ENCODE measurements at places on chromosomes 7 and 10.

DNA sequence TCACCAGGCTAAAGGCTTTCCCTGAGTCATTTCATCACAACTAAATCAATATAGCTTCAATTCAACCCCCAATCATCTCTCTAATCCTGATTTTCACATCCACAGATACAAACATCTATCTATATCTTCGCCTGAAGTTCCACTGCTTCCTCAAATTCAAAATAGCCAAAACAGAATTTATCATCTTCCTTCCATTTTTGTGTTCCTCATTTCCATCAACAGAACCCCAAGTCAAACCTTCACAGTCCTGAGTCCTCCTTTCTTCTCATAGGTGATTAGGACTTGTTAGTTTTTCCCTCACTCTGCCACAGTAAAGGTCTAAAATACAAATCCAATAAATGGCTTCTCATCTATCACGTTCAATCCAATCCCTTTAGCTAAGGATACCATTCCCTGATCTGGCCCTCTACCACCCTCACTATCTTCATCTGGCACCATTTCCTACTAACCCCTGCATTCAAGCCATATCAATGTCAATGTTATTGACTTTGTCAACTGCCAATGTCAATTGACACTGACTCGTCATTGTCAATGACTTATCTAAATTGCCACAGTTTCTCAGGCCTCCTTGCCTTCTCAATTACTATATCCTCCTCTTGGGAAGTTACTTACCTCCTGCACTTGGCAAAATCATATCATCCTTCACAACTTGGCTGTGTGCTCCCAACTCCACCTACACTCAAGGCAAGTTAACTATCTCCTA is 2.6 kb downstream of the HYCC1 start:
- no peak for DNase-seq

DNA sequence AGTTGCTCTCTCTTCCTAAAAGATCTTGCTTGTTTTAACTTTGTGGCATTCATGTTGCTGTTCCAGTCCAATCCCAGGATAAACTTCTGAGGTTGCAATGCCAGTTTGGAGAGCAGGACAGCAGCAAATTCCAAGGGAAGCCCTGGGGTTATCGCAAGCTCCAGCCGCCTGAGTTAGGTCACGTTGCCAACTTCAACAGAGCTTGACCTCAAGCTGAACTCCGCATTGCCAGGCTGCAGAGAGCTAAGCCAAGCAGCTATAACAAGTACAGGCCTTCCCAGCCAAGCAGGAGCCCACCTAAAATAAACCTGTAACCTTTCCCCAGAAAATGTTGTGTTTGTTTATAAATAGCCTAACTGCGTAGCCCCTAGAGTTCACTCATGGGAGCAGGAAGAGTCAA is 138.9 kb upstream of the LYZL1 start:
- no peak for DNase-seq

- DNase-seq = no peak
These were observed 53.9 kb downstream of the SYPL1 start for GRCh38 chr7:106057962-106058927.

DNA sequence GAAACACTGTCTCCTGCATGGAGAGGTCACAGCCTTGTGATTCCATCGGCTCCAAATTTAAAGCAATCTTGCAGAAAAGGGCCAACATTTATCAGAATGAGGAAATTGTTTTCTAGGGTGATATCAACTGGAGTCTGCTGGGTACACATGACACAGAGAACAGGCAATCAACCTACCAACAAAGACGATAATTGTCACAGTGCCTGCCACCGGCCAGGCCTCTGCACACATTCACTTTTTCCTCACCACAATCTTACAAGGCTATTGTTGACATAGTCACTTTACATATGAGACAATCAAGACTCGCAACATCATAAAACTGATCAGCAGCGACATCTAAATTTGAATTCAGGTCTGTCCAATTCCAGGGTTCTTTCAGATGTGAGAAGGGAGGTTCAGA is 189.4 kb downstream of the KCNMA1 start:
- no peak for DNase-seq

GRCh38 chr7:78055001-78055573 is 256.5 kb downstream of the PHTF2 start:
- DNase-seq = no peak

DNA sequence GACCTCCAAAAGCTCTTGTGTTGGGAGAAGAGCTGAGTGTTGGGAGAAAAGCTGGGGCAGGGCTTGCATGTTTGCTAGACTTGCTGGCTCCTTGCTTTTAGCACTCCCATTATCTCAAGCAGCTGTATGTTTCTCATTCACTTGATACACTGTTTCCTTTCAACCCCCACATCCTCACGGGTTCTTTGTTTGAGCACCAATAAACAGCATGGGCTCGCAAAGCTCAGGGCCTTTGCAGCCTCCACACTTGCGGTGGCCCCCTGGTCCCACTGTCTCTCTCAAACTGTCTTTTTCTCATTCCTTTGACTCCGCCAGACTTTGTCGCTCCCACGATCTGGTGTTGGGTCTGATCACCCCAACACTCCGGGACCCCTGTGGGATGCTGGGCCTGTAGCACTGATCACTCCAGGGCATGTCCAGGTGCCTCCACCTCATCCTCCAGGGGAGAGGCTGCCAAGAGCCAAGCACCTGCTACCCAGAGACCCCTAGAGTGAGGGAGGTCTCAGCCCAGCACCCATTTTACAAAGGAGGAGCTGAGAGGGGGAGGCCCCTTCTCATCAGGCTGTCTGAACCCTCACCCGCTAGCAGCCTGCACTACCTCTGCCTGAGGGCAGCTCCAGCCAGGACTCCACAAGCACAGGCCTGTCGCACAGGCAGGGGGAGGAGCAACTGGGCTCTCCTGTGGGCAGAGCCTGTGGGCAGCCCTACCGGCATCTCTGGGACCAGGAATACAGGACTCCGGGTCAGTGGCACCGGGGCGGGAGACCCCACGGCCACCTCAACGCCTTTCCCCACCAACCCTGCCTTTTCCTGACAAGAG is 49.1 kb upstream of the MSMB start:
- no peak for DNase-seq

All from suppressor macrophage treated with lipopolysaccharide for 4 hours (primary cell).